ENCODE measurements at places on chromosomes 6 and 20.

GRCh38 chr6:254016-254415 lies 38.3 kb upstream of the DUSP22 start:
- DNase-seq: no peak

DNA sequence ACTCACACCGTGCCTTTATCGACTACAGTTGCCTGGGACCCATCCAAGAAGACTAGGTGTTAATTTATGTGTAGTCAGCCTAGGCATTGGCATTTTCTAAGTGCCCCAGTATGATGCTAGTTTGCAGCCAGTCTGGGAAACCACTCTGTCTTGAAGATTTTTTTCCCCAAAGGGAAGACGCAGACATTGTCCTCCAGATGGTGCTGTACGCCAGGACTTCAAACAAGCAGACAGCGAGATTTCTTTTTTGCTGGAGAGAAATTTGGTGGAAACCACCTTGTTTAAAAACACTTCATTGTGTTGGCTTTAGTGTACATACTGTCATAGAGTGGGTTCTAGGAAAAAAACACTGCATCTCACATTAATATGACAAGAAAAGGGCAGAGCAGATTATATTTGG lies 30.0 kb downstream of the ALDH5A1 start:
- no peak for DNase-seq

- no peak for DNase-seq
Measured at GRCh38 chr6:53327017-53327395, 21.7 kb downstream of the ELOVL5 start.

- no peak for DNase-seq
Measured at GRCh38 chr6:139175389-139175948, 40.6 kb downstream of the HECA start.

DNA sequence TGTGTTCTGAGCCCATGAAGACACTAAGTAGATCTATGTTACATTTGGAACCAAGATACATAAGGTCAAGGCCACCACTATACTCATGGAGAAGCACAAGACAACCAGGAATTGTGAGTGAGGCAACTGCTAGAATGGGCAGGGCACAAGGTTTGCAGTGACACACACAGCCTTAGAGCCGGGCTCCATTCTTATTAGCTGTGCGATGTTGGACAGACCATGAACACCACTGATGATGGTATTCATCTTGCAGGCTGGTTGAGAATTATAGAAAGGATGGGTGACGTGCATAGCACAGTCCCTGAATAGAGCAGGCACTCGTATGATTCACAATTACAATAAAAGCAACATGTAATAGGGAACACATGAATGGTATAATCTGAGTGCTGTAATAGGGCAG lies 172.4 kb downstream of the GJA10 start:
- DNase-seq: no peak

GRCh38 chr6:63899550-63899949 lies 263.9 kb downstream of the PHF3 start:
- DNase-seq: no peak

GRCh38 chr20:46683939-46684750 lies 5.1 kb downstream of the TP53RK start:
- no peak for DNase-seq

GRCh38 chr6:108559884-108560462 lies 744 bp upstream of the FOXO3 start:
- DNase-seq: no peak

DNA sequence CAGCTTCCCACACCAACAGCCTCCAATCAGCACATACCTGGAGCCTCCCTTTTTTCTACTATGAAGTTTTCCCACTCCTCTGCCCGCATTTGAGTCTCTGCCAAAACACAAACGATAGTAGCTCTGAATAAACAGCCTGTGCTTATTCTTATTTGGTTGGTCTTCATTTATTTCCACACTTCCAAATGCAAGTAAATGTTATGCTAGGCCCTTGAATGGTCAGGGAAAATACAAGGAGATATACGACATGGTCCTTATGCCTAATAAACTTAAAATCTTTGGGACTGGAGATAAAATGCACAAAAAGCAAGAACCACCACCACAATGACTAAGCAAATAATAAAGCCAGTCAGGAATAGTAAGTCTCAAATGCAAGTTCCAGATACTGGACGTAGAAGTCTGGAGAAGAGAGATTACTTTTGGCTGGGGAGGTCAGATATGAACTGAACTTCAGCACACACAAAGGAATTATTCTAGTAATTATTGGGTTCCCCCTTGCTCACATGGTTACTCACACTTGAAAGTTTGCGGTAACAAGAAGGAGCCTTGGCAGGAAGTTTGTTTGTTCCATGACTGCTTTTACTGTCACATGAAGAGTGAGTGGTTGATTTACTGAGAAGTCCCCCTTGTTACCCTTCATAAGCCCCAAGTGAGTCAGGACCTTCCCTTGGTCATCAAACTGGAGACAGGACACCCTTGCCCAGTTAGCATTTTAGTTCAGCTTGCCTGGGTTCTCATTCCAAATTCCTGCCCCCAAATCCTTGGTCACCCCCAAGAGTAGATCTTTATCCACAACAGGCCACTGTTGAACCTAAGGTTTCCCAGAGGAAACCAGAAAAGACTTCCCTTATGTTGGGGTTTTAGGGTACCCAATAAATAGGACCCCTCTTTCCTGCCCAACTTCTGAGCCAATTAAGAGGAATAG lies 511.2 kb upstream of the JARID2 start:
- no peak for DNase-seq

DNA sequence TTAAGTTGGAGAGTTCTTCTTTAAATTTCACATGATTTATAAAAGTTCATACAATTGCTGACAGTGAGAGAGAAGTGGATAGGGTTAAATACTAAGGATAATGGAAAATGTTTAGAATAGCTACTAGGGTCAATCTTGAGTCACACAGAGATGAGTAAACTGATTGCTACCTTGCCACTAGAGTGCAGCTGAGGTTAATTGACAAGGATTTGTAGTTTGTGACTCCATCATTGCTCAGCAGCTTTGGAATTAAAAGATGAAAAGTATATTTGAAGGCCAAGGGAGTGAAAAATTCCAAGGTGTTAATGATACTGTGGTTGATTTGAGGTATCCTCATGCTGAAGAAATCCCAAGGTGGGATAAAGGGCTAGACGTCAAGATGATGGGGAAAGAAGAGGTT lies 524.0 kb downstream of the UTRN start:
- DNase-seq: no peak

DNA sequence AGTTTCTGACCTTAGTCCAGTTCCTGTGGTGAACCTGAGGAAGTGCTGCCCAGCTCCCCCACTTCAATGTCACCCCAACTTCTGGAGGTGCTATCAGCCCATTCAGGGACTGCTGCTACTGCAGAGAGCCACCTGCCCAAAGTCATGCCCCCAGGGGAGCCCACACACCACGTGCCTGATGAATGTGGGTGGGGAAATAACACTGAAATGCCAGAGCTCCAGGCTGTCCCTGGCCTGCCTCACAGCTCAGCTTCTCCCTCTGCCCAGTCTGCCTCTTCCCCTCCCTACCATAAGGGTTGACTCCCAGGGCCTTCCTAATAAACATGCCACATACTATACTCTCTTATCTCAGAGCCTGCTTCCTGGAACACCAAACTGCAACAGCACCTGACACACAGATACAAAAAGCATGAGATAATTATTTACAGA lies 276.4 kb upstream of the MOCS1 start:
- DNase-seq: no peak

DNA sequence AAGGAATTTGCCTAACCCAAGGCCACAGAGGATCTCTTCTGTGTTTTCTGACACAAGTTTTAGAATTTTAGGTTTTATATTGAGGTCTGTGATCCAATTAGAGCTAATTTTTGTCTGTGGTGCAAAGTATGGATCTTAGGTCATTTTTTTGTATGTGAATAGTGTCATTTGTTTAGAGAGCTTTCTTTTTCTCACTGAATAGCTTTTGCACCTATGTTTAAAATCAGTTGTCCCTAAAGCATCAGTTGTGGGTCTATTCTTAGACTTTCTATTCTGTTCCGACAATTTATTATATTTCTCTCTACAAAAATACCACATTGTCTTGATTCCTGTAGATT lies 341 bp upstream of the MCM9 start:
- no peak for DNase-seq

- no peak for DNase-seq
Measured at GRCh38 chr6:126051791-126052190, 65.5 kb downstream of the TRMT11 start.

- DNase-seq: no peak
Measured at GRCh38 chr6:38901802-38902522, 146.6 kb upstream of the GLP1R start.

DNA sequence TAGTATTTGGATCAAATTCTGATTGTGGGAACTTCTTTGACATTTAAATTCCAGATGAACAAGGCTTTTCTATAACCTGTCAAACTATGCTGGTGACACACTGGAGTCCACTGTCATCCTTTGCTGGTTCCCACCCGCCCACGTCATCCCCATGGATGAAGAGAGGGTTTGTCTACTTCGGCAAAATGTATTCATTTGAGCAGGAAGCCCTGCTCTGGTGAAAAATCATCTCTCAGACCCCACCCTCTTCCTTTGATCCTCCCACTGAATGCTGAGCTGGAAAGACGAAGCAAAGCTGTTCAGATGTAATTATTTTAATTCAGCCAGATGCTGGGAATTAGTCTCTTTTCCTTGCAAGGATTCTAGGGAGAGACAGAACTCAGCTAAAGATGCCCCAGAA lies 50.5 kb downstream of the CPNE5 start:
- DNase-seq: no peak

GRCh38 chr6:107968081-107968480 lies 10.1 kb upstream of the SEC63 start:
- no peak for DNase-seq

- DNase-seq: no peak
Measured at GRCh38 chr6:77620278-77620882, 32.5 kb upstream of the MEI4 start.
